ENCODE measurements at places on chromosomes 6 and 20. TPM values are rescaled to one million over a fixed set of nuclear protein-coding genes. Genes with fewer than 3 reads are reported as not detected.

The GHRH gene
- not detected for total RNA-seq

The C6orf58 gene
- not detected for total RNA-seq

The HCK gene
- total RNA-seq = 341 TPM

The SNPH gene
- total RNA-seq = 2.0 TPM

DNA sequence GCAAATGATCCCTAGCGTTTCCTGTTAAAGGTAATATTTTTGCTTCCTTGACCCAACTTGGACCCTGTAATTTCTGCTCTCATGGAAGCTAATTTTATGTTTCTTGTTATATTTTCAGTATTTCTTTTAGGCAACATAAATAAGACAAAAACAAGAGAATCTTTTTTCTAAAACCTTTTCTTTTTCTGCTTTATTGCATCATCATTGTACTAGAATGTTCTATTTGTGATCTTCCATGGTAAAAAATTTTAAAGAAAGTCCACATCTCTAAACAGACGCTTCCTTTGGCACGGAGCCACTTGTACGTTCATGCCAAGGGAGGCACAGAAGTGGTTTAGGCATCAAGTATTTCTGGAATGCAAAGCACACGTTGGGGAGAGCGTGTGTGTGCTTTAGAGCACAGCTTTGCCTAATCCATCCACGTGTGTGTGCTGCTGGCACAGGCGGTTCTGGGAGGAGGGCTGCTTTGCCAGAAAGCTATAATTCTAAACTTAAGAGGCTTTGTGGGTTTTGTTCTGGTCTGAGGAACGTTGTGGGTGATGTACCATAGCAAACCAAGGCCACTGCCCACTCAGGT, 98.3 kb downstream of the SASH1 start:
- no peak overlapping the region for H3K4me3 ChIP-seq
- no peaks in the 10 kb centered on the region for H3K27me3 ChIP-seq
- H3K4me1 ChIP-seq = peaks cover 23% of the 10 kb centered on the region
- H3K36me3 ChIP-seq = no peaks in the 10 kb centered on the region
- peak overlapping the region; percentile 58 for H3K27ac ChIP-seq
- DNase-seq = no peak

- no peaks in the 10 kb centered on the region for H3K27me3 ChIP-seq
- H3K4me1 ChIP-seq = peaks cover 24% of the 10 kb centered on the region
- no peak overlapping the region for H3K4me3 ChIP-seq
- H3K27ac ChIP-seq = peak overlapping the region; percentile 52
- H3K36me3 ChIP-seq = no peaks in the 10 kb centered on the region
Measured at GRCh38 chr20:23145281-23145700, 59.2 kb upstream of the CD93 start.

DNA sequence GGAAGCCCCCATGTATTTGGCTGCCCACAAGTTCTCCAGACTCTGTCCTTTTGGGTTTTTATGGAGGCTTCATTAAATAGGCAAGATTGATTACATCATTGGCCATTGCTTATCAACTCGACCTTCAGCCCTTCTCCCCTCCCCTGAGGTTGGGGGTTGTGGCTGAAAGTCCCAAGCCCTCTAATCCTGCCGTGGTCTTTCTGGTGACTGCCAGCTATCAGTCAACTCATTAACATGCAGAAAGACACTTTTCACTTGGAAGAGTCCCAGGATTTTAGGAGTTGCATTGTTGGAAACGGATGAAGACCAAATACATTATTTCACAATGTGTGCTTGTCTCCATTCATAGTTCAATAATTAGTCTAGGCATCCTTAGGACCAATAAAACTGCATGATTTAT, 9.5 kb downstream of the CDC5L start:
- H3K4me3 ChIP-seq = no peak overlapping the region
- peaks cover 6% of the 10 kb centered on the region for H3K36me3 ChIP-seq
- H3K4me1 ChIP-seq = peaks cover 18% of the 10 kb centered on the region

GRCh38 chr6:170088582-170088955, 202.3 kb downstream of the DLL1 start:
- H3K4me1 ChIP-seq = peaks cover 30% of the 10 kb centered on the region
- H3K27ac ChIP-seq = no peak overlapping the region
- H3K27me3 ChIP-seq = no peaks in the 10 kb centered on the region

- peaks cover under 1% of the 10 kb centered on the region for H3K4me1 ChIP-seq
- no peaks in the 10 kb centered on the region for H3K27me3 ChIP-seq
- DNase-seq = no peak
- H3K4me3 ChIP-seq = no peak overlapping the region
Measured at GRCh38 chr6:15044146-15044882, 201.6 kb upstream of the JARID2 start.

DNA sequence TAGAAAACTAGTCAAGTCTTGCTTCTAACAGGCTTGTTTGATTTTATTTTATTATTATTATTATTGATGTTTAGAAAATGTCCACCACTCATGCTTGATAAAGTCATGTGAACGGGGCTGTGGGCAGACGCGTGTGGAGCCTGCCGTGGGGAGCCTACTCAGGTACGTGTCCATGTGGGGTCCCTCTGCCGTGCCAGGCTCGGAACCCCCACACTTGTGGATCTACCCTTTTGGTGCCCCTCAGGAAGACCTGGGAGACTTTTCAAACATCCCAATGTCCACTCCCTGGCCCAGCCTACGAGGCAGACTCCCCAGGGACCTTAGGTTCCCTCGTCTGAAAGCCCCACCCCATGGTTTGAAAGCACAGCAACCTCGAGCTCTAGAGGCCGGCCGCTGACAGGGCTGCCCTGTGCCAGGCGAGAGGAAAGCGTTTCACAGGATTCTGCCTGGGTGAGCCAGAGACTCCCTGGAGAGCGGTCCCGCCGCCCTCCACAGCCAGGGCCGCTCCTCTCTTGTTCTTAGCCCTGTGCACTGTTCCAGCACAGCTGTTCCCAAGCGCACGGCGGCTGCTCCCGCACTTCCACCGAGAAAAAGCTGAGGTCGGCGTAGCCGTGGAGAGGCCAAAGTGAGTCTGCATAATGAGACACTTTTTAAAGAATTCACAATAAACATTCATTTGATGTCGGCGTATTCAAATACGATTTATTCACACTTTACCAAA, 249.7 kb downstream of the TTLL2 start:
- no peak for DNase-seq
- no peaks in the 10 kb centered on the region for H3K36me3 ChIP-seq
- H3K27ac ChIP-seq = peak overlapping the region; percentile 75
- no peak overlapping the region for H3K4me3 ChIP-seq
- no peaks in the 10 kb centered on the region for H3K4me1 ChIP-seq

- H3K27ac ChIP-seq = no peak overlapping the region
- no peak for DNase-seq
- H3K4me3 ChIP-seq = no peak overlapping the region
- peaks cover 32% of the 10 kb centered on the region for H3K4me1 ChIP-seq
Measured at GRCh38 chr20:37991157-37991866, 41.9 kb downstream of the TTI1 start.

DNA sequence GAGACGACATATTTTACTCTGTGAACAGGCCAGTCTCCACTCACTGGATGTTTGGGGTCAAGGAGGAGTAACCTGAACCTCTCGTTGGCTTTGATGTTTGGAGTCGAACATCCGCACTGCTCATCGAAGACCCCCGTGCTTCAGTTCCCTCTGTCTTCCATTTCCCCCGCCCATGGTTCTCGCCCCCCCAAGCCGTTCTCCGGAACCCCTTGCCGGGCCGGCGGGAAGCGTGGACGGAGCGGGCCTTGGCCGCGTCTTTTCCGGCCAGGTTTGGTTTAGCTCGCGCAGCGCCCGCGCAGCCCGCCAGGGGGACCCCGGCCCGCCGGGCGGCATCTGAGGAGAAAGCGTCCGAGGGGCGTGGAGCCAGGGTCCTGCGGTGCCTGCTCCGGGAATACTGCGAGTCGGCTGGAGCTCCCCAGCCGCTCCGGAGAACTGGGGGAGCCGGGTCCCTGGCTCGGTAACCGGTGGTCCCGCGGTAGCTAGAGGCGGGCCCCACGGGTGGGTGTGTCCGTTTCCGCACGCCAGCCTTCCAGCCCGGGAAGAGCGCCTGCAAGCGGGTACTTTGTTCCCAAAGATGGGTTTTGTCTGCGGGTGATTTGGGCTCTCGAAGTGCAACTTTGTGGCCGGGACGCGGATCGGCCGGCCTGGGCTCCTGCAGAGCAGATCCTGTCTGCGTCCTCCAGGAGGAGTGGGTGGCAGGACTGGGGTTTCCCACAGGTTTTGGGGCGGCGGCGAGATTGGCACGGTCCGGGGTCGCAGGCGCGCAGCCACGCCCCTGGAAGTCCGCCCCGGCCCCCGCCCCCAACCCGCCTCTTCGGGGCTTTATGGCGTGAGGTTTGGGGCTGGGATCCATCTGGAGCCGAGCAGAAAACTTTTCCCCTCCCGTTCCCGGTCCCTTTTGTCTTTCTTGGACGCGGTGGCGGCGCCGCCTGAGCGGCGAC, at the start of gene TMEM200A:
TMEM200A (plus strand) TSS at position 852 of the 941 bp plus-strand sequence. CDS start 74,406 bp downstream, outside the sequence.
- peak within 1 kb of the TSS; percentile 59 for H3K4me3 ChIP-seq
- peak within 1 kb of the TSS; percentile 30 for H3K27ac ChIP-seq
- H3K36me3 ChIP-seq = no peaks in the 10 kb centered on the region
- peaks cover 9% of the 10 kb centered on the region for H3K4me1 ChIP-seq
- peaks cover 17% of the 10 kb centered on the region for H3K27me3 ChIP-seq
- peak; percentile 83 for DNase-seq

DNA sequence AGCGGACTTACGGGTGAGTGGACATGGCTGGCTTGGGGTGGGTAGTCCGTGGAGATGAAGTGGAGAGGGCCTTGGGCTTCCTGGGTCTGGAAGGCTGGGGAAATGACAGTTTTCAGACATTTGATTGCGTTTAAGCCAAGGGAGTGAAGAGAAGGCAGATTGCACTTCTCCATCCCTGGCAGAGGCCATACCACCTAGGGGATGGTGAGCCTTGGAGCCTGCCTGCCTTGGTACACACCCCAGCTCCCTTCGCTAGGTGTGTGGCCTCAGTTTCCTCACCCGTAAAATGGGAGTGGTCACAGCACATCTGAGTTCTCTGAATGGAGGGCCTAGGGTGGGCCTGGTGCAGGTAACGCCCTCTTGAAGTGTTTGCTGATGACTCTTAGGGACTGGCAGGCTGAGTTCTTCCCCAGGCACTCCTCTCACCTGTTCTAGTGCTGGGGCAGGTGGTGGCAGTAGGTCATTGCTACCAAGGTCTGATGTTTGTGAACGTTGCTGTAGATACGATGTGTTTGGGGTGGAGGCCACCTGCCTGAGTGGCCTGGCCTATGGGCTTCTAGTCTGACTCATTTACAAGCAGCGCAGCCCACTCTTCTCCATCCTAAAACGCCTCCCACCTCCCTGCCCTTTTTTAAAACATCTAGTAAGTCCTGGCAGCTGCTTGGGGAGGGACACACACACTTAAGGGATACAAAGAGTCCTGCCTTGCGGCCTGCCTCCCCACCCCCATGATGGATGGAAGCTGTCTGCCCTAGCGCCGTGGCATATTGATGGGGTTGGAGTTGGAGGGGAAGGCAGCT, 2.3 kb downstream of the RBM38 start:
- H3K27ac ChIP-seq = peak overlapping the region; percentile 91
- no peaks in the 10 kb centered on the region for H3K27me3 ChIP-seq
- peaks cover 25% of the 10 kb centered on the region for H3K36me3 ChIP-seq
- peaks cover 71% of the 10 kb centered on the region for H3K4me1 ChIP-seq
- DNase-seq = peak; percentile 72

DNA sequence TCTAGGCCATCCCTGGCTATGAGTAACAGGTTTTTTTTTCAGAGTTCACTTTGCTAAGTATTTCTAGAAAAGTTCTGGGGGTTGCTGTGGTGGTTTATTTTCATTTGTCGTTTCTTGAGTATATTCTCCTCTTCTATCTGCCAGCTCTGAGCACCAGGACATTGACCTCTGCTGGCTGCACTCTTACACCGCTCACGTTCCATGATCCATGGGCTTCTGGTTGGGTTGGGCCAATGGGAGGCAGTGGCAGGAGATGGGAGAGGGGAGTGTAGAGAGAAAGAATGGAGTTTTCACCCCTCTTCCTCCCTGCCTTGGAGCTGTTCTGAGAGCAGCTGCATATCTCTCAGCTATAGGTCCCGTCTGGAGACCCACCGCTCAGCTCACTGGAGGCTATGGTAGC, 161.0 kb upstream of the ATXN1 start:
- no peak overlapping the region for H3K27ac ChIP-seq
- no peak for DNase-seq
- H3K4me3 ChIP-seq = no peak overlapping the region
- H3K4me1 ChIP-seq = no peaks in the 10 kb centered on the region

- no peak for DNase-seq
- no peak overlapping the region for H3K27ac ChIP-seq
- no peaks in the 10 kb centered on the region for H3K36me3 ChIP-seq
- no peak overlapping the region for H3K4me3 ChIP-seq
Measured at GRCh38 chr6:21751608-21752007, 158.1 kb downstream of the SOX4 start.

GRCh38 chr20:12581644-12582289, 427.0 kb upstream of the SPTLC3 start:
- H3K4me1 ChIP-seq = no peaks in the 10 kb centered on the region
- no peak overlapping the region for H3K27ac ChIP-seq
- no peak for DNase-seq
- H3K4me3 ChIP-seq = no peak overlapping the region
- no peaks in the 10 kb centered on the region for H3K36me3 ChIP-seq

DNA sequence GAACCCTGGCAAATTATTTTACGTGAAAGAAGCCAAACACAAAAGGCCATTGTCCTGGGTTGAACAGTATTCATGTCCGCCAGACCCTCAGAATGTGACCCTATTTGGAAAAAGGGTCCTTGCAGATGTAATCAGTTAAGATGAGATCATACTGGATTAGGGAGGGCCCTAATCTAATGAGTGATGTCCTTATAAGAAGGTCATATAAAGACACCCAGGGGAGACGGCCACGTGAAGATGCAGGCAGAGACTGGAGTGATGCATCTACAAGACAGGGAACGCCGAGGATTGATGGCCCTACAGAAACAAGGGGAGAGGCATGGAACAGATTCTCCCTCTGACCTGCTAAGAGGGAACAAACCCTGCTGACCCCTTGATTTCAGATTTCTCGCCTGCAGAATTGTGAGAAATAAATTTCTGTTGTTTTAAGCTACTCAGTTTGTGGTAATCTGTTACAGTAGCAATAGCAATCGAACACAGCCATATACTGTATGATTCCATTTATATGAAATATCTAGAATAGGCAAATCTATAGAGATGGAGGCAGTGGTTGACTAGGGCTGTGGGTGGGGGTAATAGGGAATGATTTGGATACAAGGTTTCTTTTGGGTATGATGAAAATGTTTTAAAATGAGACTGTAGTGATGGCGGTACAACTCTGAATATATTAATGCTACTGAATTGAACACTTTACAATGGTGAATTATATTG, 132.9 kb upstream of the NUP153 start:
- no peaks in the 10 kb centered on the region for H3K27me3 ChIP-seq
- H3K36me3 ChIP-seq = peaks cover 6% of the 10 kb centered on the region
- DNase-seq = no peak
- no peak overlapping the region for H3K4me3 ChIP-seq

GRCh38 chr6:13421425-13422059, 65.9 kb downstream of the GFOD1 start:
- DNase-seq = no peak
- peak overlapping the region; percentile 28 for H3K27ac ChIP-seq
- H3K4me3 ChIP-seq = no peak overlapping the region
- H3K4me1 ChIP-seq = peaks cover 75% of the 10 kb centered on the region
- no peaks in the 10 kb centered on the region for H3K27me3 ChIP-seq

- no peaks in the 10 kb centered on the region for H3K27me3 ChIP-seq
- DNase-seq = no peak
- H3K27ac ChIP-seq = peak overlapping the region; percentile 72
- H3K4me1 ChIP-seq = peaks cover 16% of the 10 kb centered on the region
- H3K4me3 ChIP-seq = no peak overlapping the region
Measured at GRCh38 chr6:159095616-159096015, 50.8 kb upstream of the TAGAP start.
